HFFc6 (cell line): ENCODE measurements at places on chromosomes 6 and 20.

DNA sequence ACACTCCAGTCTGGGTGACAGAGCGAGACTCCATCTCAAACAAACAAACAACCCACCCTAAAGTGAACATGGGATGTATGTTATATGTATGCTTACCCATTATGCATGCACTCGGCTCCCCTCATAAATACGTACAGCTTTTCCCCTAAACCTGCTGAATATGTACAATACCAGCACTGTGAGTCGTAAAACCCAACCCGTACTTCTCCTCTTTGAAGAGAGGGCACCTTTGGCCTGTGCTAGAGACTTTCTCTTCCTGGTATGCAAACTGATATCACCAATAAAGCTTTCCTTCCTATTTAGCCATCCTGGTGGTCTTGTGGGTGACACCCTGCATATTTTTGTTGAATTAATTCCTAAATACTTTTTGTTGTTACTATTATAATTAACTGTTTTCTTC lies 51.3 kb downstream of the VSTM2L start:
- DNase-seq, result no peak

GRCh38 chr20:31684153-31685015 lies 38.3 kb downstream of the BCL2L1 start:
- DNase-seq, result no peak

DNA sequence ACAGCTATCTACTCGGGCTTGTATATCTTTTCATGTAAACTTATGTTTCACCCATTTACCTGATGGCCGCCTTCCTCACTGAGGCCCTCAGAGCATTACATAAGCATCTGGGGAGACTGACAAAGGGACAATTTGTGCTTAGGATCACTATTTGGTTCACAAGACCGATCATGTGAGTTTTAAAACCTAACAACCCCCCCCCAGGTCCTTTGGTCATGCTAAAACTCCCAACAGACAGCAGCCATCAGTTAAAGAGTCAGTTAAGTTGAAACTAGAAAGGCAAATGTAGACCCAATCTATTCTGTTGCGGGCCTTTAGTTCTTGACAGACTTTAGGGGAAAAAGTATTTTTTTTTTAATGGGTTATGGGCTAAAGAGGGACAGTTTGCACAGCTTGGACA lies 205.0 kb upstream of the RNF24 start:
- DNase-seq, result no peak

DNA sequence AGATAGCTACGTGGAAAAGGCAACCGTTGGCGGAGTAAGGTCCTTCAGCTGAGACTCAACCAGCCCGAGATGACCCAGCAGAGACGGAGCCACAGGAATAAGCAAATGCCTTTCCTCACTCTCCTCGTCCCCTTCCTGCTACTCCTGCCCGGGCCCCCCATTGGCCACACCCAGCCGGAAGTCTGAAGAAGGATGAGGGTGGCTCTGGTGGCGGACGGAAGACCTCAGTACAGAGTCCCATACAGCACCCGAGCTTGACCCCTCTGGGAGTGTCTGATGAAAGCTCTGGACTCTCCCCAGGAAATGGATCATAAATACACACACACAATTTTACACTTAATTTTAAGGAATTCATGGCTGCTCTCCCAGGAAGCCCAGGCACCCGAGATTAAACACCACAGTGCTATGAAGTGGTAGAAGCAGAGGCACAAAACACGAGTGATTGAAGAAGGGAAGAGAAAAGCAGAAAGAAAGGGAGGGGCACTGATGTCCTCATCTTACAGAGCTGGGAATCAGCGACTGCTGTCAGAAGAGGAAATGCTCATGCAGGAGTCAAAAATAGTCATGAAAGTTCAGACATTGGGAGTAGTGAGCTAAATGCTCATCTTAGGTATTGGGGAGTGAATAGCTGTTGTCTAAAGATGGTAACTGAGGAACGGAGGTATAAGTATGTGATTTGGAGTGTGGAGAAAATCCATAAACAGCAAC lies 125.6 kb downstream of the BANF2 start:
- DNase-seq, result no peak

DNA sequence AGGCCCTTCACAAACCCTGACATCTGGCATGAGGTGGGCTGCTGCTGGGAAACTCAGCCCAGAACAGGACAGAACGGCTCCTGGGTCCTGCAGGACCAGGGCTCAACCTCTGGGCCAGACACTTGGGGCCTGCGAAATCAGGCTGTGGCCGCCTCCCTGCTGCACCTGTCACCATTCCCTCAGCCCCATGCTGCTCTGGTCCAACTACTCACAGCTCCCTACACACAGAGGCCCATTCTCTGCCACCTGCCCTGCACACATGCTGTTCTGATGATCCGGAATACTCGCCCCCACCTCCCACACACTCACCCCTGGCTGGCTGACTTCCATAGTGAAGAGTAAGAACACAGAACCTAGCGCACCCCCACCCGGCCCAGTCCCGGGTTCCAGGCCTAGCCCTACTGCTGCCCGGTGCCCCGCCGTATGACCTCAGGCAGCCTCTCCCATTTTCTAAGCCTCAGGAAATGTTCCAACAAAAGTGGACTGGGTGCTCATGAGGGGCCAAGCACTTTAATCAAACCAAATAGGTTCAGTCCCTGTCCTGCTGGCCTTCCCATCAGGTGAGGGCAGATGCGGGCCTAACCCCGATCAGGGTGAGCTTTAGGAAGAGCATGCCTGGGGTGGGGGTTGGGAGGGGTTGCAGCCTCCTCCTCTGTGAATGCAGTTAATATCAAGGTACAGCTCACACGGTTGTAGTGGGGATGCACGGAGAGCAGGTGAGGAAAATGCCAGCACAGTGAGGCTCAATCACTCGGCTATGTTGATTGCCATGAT lies 3.9 kb downstream of the PEDS1 start:
- no peak for DNase-seq

GRCh38 chr6:109944448-109944847 lies 33.7 kb upstream of the GPR6 start:
- DNase-seq, result no peak

DNA sequence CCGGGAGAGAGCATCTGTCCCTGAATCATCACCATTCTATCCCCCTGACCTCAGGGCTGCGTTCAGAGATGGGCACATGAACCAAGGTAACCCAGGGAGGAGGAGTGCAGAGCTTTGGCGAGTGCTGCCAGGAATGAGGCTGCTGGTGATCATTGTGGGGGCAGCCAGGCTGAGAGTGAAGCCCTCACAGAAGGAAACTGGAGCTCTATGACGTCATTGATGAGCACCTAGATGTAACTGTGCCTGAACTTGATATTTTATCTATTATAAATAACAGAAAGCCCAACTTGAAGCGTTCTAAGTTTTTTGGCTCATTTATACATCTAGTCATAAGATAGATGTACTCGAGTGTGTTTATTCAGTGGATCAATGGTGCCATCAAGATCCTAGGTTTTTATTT lies 17.3 kb upstream of the TSHZ2 start:
- no peak for DNase-seq

- DNase-seq, result peak; percentile 22
These were observed 8.3 kb downstream of the PI16 start for GRCh38 chr6:36962874-36963273.
